Cardiac ventricle fibroblast (primary cell): ENCODE measurements at places on chromosomes 7 and 10. TPM values are rescaled to one million over a fixed set of nuclear protein-coding genes. Genes with fewer than 3 reads are reported as not detected.

The ADCY1 gene
- total RNA-seq, result 0.69 and 0.83 TPM in 2 replicates

The CD36 gene
- 38.1 and 60.9 TPM in 2 replicates for total RNA-seq

The NSUN5 gene
- total RNA-seq, result 15.5 and 17.0 TPM in 2 replicates

The TET1 gene
- 3.1 and 3.6 TPM in 2 replicates for total RNA-seq
